Left ventricle myocardium superior (tissue), 1 donor: ENCODE measurements at places on chromosomes 6 and 20. TPM values are rescaled to one million over a fixed set of nuclear protein-coding genes. Genes with fewer than 3 reads are reported as not detected.

Gene DDO
- 31.5 TPM for total RNA-seq

Gene RGS17
- 0.05 TPM for total RNA-seq

Gene MLIP
- 436 TPM for total RNA-seq

Gene AFG1L
- total RNA-seq: 12.4 TPM

Gene PGC
- not detected for total RNA-seq
